CD4-positive, alpha-beta T cell treated with Interleukin-10 for 1 hour (primary cell): ENCODE measurements at places on chromosomes 4 and X.

- no peak for DNase-seq
Measured at GRCh38 chr4:26049447-26049846, 135.4 kb downstream of the SMIM20 start.

DNA sequence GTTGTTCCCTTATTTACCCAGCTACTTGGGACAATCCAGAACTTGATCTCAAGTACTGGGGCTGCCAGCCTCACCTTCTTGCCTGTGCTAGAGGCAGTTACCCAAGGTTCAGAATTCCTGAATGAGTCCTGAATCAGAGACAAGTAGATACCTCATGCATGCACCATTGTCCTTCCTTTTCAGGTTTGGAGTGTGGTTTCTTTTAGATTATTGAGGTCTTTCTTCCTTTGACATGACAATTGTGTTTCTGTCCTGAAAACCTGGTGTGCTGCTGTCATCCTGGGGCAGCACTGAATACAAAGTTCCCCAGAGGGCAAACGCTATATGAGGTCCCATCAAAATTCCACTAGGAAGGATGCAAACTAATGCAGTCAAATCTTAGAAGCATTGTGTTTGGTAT is 3.5 kb downstream of the CXCL2 start:
- no peak for DNase-seq

GRCh38 chr4:98749206-98749605 is 90.8 kb upstream of the TSPAN5 start:
- no peak for DNase-seq

DNA sequence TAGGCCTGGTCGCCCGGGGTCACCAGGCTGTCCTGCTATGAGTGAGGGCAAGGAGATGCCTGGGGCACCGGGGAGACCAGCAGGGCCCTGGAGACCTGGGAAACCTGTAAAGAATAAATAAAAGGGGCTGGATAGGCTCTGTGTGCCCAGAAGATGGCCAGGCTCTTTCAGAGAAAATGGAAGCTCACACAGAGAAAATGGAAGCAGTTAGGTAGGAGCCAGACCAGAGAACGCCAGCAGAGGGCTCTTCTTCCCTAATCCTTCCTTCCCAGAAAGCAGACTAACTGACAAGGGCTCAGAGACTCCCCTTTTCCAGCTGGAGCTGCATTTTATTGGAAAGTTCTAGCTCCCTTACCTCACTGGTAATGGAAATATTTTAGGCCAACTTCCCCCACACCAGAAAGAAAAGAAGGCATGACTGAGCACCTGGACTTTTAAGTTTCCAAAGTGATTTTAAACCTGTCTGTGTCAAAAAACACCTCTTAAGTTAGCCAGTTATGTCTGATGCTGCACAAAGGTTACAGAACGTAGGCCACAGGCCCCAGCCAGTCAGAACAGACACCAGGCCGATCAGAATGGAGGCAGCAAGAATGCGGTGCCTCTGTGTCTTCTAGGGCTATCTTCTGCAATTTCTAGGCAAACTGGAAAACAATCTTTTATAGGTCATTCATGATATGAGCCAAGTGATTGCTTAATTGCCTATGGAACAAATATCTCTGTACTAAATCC is 74.0 kb downstream of the ATG4A start:
- no peak for DNase-seq

DNA sequence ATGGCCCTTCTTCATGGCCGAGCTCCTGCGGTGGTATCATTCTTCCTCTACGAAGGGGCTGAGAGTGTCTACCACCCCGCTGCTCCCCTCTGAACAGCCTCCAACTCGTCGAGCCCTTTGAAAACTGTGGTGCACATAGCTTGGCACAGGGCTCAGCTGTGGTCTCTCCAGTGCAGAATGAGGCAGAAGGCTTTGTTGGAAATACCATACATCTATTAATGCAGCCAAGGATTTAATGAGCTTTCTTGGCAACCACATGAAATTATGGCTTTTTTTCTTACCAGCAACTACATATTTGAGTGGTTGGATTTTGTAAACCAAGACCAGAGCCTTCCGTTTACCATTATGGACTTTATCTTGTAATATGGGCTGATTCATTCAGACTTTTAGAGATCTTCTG is 61.7 kb upstream of the CBR4 start:
- no peak for DNase-seq

GRCh38 chr4:185700048-185700447 is 111.9 kb downstream of the SORBS2 start:
- no peak for DNase-seq

DNA sequence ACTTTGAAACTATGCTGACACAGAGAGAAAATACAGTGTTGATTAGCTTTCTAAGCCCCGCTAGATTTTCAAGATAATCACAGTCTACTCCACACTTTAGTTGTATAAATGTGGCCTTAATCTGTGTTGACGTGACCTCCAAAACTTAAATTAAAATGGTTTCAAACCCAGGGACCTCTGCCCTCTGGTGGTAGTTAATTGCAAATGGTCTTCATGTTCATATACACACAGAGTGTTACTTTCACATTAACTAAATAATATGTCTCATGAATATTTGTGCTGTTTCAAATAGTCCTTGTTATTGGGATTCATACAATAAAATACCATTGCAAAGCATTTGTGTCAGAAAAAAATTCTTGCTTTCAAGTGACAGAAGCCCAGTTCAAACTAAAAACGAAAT is 64.3 kb downstream of the TASL start:
- no peak for DNase-seq

DNA sequence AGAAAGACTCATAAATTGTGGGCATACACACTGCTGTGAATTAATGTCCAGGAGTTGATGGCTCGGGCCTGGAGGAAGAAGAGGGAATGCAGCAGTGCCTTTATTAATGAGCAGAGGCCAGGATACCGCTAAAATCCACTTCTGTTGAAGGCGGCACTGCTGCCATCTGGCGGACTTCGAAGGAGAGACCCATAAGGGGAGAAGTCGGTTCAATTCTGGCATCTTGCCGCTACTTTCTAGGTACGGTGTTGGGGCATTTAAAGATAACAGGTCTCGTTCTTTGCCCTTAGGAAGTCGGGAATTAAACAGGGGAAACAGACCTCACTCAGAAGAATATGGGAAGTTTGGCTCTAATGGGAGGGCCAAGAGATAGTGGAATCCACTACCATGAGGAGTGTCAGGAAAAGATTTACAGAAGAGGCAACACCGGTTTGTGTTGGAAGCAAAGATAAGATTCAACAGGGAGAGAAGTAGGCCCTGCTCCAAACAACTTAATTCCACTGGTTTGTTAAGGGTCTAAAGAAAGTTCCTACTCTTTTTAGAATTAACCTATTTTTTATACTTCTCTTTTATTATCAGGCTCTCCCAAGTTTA is 133.6 kb upstream of the GIMD1 start:
- DNase-seq, result peak; percentile 15

- no peak for DNase-seq
Measured at GRCh38 chrX:117743469-117744251, 372.9 kb downstream of the KLHL13 start.

GRCh38 chr4:183370786-183371185 is 48.6 kb upstream of the CLDN24 start:
- DNase-seq, result no peak

DNA sequence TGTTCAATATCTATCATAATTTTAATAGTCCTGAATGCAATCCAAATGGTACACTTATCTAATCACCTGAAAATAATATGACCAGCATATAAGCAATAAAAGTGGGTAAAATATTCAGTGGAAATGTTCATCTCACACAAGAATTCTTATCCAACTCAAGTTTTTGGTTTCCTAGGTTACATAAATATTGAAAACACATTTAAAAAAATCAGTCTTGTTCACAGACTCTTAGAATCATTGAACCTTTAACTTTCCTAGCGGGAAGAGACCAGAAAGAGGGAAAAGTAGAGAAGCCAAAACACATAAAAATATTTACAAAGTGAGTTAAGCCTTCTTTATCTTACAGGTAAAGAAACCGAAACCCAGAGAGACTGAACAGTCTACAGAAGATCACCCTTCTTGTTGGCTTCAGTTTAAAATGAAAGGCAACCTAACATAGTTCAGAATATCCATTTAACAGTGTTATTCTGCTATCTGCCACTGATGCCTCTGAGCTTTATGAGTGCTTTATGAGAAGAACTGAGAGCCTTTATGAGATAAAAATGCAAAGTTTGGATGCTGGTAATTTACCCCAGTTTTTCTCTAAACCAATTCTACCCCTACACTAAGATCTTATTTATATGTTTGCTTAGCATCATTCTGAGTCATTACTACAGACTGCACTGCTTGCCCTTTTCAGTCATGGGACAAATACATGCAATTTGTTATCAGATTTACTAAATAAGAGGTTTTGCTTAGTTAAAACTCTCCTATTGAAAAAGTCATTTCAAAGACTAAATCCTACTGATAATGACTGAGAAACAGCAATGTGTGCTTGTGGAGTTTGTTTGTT is 453.3 kb upstream of the INTU start:
- no peak for DNase-seq

- no peak for DNase-seq
Measured at GRCh38 chr4:111937368-111937767, 207.9 kb upstream of the FAM241A start.

DNA sequence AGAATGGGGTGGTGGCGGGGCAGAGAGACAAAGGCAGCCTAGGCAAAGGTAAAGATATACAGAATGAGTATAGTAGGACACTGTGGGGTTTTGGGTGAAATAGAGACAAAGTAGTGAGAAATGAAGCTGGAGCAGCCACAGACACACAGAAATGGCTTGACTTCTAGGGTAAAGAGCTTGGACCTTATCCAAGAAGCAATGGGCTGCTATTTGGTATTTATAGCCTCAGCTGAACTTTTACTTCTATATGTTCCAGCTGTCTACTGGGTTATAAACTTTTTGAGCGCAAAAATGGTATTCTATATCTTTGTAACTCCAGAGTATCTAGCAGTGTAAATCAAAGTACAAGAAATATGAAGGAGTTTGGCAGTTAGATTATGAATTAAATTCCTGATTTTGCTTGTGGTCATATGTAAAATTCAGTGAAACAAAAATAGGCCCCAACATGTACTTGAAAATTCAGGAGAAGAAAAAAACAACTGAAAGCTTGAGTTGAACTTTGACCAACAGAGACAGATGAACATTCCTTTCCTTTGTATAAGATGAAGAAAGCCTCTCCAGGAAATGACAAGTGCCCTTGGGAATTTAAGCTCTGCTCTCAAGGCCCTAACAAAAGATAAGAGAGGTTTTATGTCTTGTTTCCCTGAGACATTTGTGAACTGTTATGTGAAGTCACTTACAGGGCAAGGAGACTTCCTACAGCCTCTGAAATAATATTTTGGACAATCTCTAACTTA is 354.1 kb downstream of the CHIC1 start:
- DNase-seq, result no peak

DNA sequence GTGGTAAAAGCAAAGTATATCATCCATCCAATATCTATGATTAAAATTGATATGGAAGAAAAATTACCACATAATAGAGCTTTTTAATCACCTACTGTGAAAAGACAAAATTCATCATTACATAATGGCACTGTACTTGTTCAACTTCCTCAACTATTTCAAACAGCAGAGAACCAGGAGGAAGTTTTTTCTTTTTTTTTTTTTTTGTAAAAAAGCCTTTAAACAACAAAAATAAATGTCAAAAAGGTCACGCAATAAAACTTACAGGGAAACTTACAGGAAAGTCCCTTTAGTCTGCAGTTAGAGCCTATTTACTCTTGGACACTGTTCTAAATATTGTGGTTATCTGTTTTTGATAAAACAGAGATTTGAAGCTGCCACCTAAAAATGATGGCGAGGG is 4.8 kb downstream of the PDGFC start:
- no peak for DNase-seq

DNA sequence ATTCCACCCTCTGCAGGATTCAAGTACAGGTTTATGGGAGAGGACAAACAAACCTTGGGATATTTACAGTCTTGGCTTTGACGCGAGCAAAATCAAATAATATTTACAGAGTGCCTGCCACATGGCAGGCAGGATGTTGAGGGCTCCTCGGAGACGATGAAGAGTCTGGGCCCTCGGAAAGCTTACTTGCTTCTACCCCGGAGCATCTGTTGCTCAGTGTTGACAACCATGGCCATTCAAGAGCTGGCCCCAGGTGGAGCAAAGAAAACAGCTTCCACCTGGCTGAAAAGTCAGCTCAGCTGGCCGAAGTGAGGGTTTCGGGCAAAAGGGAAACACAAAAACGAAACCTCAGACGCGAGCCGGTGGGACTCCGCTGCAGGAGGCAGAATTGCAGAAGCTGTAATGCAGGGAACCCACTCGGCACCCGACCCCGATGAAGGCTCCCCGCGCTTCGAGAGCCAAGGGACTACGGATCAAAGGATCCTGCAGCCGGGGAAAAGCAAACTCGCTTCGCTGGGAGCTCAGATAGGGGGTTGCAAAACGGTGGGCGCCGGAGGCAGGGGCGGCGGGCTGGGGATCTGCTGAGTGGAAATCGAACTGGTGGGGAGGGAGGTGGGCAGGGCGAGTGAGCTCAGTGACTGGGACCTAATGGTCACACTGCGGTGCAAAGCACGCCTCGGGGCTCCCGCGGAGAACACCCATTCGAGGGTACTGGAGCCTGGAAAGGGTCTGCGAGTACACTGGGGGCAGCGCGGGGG is 805 bp downstream of the ATP8A1 start:
- DNase-seq, result peak; percentile 41

DNA sequence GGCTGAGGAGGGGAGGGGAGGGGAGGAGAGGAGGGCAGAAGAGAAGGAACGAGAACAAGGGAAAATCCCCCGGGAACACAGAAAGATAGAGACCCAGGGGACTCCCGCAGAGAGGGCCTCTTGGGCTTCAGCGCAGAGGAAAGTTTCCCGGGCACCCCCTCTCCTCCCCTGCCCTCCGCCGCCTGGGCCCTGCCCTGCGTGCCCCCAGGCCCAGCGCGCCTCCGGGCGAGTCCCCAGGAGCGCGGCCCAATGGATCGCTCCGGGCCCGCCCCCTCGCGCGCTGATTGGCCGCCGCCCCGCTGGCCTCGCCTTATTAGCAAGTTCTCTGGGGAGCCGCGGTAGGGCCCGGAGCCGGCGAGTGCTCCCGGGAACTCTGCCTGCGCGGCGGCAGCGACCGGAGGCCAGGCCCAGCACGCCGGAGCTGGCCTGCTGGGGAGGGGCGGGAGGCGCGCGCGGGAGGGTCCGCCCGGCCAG is at the start of gene MSX1:
MSX1 (plus strand) TSS at position 341 of the 474 bp plus-strand sequence. CDS start 235 bp downstream, outside the sequence.
- peak; percentile 44 for DNase-seq

GRCh38 chrX:41885724-41886123 is 37.6 kb downstream of the CASK start:
- DNase-seq, result no peak

DNA sequence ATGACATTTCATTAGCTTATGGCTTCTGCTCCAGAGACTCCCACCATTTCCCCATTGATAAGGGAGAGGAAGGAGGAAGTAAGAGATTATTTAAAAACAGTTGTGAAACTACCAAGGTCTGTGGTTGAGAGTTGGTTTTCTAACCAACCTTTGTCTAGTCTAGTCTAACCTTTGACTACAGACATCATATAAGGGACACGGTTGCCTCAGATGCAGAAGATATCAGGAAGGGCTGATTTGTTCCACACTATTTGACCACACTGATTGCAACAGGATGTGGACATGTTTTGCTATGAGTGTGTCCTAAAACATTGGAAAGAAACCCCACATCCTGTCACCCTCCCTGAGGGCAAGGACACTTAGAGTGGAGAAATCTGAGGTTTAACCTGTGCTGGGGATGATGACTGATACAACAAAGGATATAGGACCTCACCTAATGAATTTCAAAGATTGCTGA is 53.0 kb downstream of the COQ2 start:
- peak; percentile 41 for DNase-seq
